ENCODE measurements at places on chromosomes 11 and 22.

DNA sequence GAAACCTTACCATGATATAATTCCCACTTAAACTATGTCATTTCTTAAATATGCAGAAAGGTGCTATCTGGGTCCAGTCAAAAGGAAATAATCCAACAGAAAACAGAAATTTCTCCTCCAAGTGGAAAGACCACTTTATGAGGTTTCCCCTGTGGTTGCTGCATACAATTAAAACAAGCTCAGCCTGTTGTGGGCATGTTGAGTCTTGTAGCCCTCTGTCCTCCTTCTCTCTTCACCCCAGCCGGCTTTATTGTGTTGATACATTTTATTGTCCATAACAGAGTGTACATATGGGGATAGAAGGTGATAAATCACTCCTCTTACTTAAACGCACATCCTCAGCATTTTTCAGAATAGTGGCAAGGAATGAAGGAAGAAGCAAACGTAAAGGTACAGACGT, 126.0 kb upstream of the MTNR1B start:
- DNase-seq = no peak

GRCh38 chr11:131671734-131672133, 301.3 kb downstream of the NTM start:
- DNase-seq = no peak

DNA sequence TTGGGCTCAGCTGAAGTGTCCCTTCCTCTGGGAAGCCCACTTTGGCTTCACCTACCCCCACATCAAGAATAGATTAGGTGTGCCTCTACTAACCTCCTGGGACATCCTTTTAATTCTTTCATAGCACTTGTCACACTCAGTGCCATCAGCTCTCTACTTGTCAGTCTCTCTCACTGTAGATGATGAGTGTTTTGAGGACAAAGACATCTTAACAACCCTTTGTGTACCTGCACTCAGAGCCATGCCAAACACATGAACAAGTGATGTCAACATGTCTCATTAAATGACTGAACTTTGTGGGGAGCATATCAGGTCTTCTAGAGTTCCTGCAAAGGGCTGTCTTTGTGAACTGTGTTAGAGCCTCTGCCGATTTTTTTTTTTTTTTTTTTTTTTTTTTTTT, 87.0 kb upstream of the AMOTL1 start:
- DNase-seq = no peak

DNA sequence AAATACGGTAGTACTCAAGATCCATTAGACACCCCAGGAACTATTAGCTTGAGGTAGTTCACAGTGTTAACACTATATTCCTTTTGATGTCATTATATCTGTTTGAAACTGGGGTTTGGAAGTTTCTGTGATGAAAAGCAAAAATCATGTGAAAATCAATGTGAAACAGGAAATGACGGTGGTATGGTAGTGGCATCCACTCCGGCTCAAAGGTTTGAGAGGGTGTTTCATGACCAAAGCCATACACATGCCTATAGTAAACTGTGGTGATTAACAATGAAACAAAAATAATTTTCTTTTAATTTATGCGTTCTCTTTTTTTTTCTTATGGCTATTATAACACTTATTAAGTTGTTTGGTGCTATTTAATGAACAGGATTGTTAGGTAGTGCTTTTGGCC, 10.9 kb downstream of the RAB38 start:
- DNase-seq = no peak

DNA sequence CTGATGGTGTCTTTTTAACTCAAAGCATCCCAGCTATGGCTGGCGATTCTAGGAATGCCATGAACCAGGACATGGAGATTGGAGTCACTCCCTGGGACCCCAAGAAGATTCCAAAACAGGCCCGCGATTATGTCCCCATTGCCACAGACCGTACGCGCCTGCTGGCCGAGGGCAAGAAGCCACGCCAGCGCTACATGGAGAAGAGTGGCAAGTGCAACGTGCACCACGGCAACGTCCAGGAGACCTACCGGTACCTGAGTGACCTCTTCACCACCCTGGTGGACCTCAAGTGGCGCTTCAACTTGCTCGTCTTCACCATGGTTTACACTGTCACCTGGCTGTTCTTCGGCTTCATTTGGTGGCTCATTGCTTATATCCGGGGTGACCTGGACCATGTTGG, 20.1 kb downstream of the KCNJ5 start:
- DNase-seq = no peak

DNA sequence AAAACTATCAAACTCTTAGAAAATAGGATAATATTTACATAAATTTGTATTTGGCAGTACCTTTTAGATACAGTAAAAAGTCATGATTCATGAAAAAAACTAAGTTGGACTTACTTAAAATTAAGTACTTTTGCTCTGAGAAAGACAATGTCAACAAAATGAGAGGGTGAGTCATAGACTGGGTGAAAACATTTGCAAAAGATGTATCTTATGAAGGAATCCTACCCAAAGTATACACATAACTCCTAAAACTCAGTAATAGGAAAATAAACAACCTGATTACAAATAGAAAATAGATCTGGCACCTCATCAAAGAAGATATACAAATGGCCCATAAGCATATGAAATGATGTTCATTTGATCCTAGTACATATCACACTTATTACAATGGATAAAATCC, 1154.6 kb downstream of the JRKL start:
- DNase-seq = no peak

DNA sequence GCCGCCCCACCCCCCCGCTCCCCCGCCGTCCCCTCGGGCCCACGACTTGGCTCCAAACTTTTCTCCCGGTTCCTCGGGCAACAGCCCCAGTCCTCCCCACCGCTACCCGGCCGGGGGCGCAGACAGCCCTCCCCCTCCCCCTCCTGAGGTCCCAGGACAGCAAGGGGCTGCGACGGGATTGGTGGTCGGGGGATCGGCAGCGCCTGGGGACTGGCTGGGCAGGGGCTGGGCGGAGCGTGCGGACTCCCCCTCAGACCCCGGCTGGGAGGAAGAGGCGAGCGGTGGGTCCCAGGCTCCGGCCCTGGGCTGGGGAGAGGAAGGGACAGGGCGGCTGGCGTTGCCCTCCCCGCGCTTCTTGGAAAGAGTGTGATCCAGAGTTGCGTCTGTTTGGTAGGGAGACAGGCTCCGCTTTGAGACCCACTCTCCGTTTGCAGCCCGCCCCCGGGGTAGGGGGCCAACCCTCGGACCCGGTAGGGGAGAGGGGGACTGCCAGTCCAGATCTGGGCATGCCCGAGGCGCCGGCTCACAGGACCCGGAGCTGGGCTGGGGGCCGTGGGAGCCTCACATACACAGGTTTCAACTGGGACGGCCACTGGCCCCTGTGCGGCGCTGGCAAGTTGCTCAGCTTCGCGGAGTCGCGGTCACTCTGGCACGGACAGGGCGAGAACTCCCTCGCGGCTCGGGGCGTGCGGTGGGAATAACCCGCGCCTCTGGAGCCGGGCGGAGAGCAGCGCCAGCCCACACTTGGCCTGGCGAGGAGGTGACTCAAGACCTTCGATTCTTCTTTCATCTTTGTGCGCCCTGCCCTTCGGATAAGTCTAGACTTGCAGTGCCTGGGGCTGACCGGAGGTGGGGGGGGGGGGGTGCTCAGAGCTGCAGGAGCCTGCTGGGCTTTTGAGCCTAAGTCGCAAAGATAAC, 999 bp downstream of the TSKU start:
- DNase-seq = peak; percentile 83

- DNase-seq = no peak
Measured at GRCh38 chr11:78949976-78950690, 375.5 kb upstream of the NARS2 start.

DNA sequence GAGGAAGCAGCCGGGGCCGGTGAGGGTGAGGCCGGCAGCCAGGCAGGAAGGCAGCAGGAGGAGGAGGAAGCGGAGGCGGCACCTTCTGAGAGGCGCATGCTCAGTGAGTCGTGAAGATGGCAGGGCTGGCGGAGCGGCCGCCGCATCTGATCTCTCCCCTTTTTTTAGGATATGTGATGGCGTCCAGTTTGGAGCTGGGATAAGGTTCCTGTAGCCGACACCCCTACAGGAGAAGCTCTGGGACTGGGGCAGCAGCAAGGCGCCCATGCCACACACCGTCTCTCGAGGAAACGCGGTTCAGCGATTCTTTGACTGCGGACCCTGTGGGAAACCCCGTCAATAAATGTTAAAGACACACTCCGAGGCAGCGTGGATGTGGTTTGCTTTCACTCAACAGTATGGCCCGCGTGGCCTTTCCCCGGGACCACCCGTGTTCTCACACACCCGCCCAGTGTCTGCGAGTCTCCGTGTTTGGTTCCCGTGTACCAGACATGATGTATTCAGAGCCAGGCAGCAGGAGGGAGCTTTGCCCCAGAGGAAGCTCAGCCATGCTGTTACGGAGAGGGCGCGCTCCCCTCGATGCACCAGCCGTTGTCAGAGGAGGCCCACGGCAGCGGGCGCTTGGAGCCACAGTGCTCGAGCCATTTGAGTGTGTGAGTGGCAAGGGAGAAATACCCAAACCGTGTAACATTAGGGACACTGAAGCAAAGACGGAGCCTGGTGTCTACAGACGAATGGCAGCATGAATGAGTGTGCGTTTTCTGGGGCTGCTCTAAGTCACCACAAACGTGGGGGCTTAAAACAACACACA, 27.7 kb upstream of the PARVB start:
- no peak for DNase-seq

DNA sequence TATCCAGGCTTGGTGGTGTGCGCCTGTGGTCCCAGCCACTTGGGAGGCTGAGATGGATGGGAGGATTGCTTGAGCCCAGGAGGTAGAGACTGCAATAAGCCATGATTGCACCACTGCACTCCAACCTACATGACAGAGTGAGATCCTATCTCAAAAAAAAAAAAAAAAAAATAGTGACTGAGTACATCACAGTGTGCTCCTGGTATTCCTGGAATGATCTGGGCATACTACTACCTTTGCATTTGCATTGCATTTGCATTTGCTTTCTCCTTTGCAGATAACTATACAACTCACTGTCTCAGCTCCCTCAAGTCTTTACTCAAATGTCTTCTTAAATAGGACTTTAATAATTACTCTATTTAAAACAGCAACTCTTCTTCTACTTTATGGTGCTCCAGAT, 51.8 kb downstream of the DLG2 start:
- no peak for DNase-seq

DNA sequence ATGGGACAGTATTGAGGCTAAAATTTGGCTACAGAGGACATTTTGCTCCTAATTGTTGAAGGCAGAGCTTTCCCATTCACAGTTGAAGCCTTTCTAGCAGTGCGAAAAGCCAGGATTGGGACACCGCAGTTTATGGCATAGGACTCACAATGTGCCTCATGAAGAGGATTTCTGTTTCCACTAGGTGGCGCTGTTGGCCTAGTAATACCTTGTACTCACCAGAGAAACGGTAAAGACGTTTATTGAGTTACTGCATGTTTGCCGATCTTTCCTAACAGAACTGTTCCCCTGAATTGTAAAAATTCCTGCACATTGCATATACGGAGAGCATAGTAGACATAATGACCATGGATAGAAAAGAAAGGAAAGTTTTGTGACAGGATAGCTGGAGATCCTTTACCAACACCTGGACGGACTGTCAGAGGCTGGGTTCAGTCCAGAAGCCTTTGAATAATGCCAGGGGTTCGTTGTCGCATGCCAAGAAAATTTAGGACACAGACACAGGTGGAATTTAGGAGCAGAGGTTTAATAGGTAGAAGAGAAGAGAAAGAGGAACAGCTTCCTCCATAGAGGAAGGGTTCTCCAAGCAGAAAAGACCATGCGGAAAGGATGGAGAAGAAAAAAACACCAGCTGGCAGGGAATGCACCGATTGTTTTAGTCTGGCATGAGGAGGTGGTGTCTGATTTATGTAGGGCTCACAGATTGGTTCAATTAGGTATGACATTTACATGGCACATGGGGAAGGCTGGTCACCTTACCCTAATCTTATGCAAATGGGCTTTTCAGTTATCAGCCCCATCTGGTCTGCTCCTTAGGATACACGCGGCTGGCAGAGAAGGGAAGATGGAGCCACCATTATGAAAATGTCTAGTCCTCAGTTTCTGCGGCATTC, 10.8 kb upstream of the OR51D1 start:
- DNase-seq = no peak

- no peak for DNase-seq
Measured at GRCh38 chr11:119793335-119793984, 64.5 kb upstream of the NECTIN1 start.

DNA sequence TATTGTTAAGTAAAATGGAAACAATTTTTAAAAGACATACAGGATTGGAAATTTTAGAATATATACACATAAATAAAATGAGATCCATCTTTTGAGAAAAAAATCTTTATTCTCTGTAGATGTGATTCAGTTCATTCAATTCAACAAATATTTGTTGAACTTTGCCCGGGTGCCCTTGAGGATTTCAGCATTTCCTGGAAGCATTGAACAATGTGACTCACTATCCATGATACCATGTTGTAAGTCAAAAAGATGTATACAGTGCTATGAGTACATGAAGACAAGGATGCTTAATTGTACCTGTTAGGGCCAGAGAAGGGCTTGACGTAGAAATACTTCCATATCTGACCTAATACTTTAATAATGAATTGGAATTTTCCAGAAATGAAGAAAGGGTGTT, 353.7 kb downstream of the METTL15 start:
- no peak for DNase-seq

GRCh38 chr11:66489636-66490035, 9.4 kb downstream of the DPP3 start:
- no peak for DNase-seq

- no peak for DNase-seq
Measured at GRCh38 chr11:10762185-10762584, 11.1 kb downstream of the CTR9 start.
